NB4 (cell line): ENCODE measurements at places on chromosomes 3 and 15.
A peak's percentile ranks its signal among the peaks of the same experiment; 100 is the strongest.

DNA sequence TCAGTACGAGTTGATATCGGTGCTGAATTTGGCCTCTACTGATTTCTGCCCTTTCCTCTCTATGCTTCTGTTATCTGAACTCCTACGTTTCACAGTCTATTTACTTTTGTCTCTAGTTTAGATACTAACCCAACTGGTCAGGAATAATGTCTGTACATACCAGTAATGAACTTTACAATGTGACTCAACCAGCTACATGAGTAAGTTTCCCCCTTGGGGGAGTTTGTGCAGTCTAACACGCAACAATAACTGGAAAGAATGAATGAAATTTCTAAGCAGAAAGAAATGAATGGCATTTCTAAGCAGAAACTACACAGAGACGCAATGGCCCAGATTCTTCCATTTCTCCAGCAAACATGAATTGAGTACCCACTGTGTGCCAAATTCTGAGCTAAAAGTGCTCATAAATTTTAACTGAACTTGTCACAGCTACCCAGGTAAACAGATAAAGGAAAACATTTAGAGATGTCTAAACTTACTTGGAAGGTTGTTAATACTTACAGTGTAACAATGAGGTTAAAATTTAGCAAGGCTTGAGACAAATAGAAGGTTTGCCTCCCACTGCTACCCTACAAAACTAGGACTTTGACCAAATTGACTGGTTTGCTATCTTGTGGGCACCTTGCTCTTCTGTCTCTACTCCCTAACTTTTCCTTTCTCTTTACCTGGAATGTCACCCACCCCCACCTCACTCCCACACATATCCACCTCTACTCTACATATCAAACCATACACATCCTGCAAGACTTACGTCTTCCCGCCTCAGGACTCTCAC lies 11.6 kb downstream of the UPK1B start:
- DNase-seq: no peak

GRCh38 chr3:129002573-129003569 lies 1.8 kb downstream of the EFCC1 start:
- no peak for DNase-seq

- no peak for DNase-seq
Observed at GRCh38 chr15:60264566-60264965, 133.2 kb downstream of the ANXA2 start.

DNA sequence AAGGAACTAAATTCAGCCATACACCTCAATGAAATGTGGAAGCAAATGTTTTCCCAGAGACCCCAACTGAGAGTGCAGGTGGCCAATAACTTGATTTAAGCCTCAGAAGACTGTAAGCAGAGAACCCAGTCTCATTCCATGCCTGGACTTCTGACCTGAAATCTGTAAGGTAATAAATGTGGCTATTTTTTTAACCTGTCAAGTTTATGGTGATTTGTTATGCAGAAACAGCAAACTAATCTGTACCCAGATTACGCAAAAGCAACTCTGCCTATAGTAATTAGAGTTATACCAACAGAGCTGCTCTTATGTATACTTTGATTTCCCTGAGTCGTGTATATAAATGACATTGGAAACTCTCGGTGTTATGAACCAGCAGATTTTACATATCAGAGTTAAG lies 534.0 kb upstream of the NAALADL2 start:
- no peak for DNase-seq

- DNase-seq: no peak
Observed at GRCh38 chr3:191290311-191291025, 38.7 kb upstream of the CCDC50 start.

DNA sequence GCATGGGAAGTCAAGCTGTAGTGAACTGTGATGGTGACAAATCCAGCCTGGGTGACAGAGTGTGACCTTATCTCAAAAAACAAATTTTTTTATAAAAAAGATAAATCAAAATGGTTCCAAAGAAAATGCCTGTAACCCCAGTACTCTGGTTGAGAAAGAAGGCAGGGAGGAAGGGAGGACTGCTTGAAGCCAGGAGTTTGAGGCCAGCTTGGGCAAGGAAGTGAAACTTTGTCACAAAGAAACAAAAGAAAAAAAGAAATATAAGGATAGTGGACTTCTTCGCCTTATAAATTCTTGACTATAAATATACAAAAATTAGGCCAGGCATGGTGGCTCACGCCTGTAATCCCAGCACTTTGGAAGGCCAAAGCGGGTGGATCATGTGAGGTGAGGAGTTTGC lies 34.1 kb downstream of the SMARCC1 start:
- DNase-seq: no peak

- peak; percentile 85 for DNase-seq
Observed at GRCh38 chr15:44296625-44297524, 8.4 kb downstream of the GOLM2 start.

DNA sequence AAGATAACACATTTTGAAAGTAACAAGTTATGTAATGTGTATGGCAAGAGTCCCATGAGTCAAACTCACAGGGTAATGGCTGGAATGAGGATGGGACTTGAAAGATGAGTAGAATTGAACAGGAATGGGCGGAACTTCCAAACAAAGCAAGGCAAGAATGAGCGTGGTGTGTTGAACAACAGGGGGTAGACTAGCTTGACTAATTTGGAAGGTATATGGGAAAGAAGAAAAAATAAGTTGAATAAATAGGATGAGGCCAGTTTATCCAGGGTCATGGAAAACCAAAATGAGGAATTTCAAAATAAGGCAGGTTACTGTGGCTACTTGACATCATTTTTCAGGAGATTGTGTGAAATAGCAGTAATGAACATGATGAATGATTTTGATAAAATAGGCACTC lies 2.5 kb upstream of the DPH6 start:
- no peak for DNase-seq

DNA sequence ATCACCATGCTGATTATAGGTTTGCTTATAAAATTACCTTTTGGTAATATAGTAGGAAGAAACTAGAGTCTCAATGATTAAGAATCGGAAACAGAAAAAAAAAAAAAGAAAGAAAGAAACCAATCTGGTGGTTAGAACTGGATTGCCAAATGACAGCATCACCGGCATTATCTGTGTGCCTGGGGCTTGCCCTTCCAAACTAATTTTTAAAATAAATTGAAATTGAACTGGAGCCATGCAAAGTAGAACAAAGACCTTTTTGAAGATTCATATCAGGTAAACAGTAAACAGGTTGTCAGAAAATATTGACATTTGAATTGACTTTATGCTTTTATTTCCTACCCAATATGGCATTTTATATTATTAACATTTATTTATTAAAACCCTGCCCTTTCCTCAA lies 11.2 kb upstream of the CPB1 start:
- no peak for DNase-seq

GRCh38 chr3:45592830-45593707 lies 1.5 kb upstream of the LIMD1 start:
- peak; percentile 94 for DNase-seq

DNA sequence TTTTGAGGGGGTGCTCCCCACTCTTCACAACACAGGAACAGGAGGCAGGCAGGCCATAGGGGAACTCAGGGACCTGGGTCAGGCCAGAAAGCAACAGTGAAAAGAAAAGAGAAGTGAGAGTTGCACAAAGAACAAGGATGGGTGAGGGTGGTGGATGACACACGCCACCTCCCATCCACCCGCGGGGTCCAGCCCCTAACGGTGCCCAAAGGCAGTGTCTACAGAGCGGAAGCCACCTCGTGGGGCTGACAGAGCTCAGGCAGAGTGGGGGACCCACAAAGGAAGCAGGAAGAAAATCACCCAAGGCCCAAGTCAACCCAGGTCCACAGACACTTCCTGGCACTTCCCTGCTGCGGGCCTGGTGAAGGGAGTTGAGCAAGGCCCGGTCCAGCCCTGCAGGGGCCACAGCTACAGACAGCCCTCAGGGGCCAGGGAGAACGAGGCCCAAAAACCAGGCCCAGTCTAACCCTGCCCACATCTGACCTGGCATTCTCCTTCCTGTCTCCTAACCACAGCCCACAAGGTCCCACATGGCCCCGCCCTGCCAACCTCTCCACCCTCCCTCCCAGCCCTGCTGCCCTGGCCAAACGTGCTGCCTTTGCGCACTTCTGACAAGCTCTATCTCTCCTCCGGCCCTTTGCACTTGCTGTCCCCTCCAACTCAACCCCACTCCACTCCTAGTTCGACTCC lies 5.9 kb downstream of the NUP210 start:
- DNase-seq: peak; percentile 97

- no peak for DNase-seq
Observed at GRCh38 chr3:55313666-55314065, 173.4 kb downstream of the WNT5A start.

- DNase-seq: peak; percentile 61
Observed at GRCh38 chr15:50163719-50164410, 18.1 kb upstream of the SLC27A2 start.

DNA sequence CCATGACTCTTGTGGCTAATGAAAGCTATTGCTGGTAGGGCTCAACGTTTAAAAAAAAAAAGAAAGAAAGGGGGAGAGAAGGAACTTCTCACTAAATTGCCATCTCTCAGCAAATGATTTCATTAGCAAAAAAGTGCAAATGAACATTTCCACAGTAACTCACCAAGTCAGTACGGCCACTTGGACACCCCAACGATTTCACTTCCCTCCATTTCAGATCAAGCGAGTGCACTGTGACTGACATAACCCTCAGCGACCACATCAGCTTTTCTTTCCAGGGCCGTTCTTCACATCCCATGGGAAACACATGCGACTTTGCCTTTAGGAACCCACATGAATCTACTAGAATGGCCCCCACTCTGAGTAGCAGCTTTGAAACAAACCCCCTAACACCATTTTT lies 71.6 kb downstream of the OSBPL10 start:
- no peak for DNase-seq

DNA sequence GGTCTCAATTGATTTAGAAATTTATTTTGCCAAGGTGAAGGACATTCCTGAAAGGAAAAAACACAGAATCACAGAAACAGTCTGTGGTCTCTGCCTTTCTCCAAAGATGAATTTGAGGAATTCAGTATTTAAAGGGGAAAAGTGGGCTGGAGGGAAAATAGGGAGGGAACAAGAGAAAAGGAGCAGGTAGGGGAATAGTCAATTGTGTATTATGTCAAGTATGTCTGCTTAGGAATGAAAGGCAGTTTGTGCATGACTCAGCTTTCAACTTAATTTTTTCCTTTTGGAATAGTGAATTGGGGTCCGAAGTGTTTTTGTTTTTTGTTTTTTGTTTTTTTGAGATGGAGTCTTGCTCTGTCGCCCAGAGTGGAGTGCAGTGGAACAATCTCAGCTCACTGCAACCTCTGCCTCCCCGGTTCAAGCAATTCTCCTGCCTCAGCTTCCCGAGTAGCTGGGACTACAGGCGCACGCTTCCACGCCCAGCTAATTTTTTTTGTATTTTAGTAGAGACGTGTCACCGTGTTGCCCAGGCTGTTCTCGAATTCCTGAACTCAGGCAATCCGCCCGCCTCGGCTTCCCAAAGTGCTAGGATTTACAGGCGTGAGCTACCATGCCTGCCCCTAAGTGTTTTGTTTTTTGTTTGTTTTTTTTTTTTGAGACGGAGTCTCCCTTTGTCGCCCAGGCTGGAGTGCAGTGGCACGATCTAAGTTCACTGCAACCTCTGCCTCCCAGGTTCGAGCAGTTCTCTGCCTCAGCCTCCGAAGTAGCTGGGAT lies 74.1 kb upstream of the MAP4 start:
- no peak for DNase-seq

- no peak for DNase-seq
Observed at GRCh38 chr3:13358051-13358450, 62.1 kb downstream of the NUP210 start.

- no peak for DNase-seq
Observed at GRCh38 chr3:16134173-16134928, 40.1 kb upstream of the GALNT15 start.
